Naive thymus-derived CD8-positive, alpha-beta T cell (primary cell): ENCODE measurements at places on chromosomes 7 and 10.

DNA sequence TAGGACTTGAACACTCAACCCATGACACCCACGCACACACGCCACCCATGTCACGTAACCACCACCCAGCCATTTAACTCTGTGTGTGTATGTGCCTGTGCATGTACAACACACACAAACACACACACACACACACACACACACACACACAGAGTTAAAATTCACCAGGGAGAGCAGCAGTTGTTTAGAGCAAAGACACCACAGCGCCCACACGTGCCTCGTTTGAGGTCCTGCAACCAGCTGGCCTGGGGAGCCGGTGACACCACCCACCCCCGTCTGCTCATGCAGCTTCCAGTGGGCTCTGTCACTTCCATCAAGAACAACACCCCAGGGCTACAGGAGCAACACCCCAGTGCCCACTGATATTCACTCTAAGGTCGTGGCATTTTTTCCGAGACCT, 97.4 kb downstream of the ELFN1 start:
- no peak for DNase-seq

DNA sequence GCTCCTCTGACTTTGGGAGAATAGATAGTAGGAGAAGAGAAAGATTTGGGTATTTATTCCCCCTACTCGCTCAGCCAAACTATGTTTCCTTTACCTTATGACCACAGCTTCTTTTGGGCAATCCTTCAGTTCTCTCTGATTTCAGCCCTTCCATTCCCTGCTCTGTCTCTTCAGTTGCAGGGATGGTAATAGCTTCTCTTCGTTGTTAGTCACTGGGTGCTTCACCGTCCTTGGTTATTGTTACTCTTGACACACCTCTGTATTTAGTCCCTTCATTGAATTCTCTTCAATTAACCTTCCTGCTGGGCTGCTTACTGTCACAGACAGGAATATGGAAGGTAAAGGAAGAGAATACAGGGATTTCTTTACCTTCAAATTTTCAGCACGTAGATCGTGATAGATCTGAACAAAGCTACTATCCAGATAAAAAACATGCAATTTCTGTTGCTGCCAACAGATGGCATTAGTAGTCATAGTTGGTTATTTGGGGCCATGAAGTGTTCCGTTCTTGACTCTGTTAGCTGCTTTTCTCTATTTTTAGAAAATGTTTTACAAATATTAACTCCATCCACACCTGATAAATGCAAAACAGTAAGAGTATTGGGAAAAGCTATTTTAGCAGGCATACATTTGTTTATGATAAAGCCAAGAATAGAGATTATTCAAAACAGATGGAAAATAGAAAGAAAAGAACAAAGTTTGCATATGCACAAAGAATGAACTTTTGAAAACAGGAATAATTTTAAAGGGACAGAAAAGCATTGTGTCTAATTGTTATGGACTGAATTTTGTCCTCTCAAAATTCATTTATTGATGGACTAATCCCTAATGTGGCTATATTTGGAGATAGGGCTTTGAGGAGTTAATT, 14.0 kb upstream of the PTTG1IP2 start:
- no peak for DNase-seq

DNA sequence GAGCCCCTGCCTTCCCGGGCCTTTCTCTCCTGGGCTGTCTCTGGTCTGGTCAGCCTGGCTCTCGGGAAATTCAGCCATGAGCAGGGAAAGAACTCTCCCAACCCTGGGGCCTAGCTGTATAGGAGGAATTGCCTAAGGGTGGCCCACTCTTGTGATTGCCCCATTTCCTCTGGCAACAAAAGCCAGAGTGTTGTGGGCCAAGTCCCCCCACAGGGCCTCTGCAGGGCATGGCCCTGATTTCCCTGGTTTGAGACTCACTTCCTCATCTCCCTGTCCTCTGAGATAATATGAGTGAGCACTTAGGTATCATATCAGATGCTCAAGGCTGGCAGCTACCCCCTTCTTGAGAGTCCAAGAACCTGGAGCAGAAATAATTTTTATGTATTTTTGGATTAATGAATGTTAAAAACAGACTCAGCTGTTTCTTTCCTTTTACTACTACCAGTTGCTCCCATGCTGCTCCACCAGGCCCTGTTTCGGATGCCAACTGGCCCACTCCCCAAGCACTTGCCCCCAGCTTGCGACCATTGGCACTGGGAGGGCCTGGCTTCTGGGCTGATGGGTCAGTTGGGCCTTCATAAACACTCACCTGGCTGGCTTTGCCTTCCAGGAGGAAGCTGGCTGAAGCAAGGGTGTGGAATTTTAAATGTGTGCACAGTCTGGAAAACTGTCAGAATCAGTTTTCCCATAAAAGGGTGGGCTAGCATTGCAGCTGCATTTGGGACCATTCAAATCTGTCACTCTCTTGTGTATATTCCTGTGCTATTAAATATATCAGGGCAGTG, 11.4 kb downstream of the IRF5 start:
- DNase-seq: no peak

DNA sequence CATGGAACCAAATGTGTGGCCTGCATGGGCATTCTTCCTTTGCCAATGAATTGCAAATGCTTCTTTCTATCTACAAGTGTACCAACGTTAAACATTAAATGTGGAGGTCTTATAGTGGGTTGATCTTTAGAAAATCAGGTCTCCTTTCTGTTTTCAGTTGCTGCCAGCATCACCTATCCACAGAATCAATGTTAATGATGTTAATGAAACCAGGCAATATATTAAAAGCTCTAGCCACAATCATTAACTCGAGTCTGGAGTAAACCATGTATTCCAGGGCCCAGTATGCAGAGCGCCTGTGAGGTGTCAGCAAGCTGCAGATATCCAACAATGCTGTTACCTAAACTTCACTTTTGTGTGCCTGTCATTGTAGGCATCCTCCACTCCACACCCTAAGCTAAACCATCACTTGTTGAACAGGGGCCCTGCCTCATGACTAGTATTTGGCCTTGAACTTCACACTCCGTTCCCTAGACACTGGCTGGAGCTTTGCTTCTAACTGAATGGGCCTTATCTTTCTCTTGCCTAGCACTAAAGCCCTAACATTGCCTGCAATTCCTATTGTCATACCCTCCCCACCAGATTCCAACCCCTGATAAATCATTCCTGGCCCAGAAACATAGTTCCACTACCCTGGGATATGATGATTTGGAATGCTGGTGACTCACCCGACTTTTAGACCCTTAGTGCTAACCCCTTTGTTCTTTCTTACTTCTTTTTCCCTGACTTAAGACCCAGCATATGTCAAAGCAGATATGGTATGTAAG, 24.3 kb upstream of the ITGB8 start:
- DNase-seq: no peak

- no peak for DNase-seq
These were observed 501.6 kb upstream of the PHF14 start for GRCh38 chr7:10472115-10472514.

- no peak for DNase-seq
These were observed 55.1 kb upstream of the GLCCI1 start for GRCh38 chr7:7913504-7913903.

- DNase-seq: no peak
These were observed 10.3 kb downstream of the CRHR2 start for GRCh38 chr7:30671793-30672465.
